Inflammatory macrophage treated with lipopolysaccharide for 4 hours (primary cell): ENCODE measurements at places on chromosomes 2 and 18.

DNA sequence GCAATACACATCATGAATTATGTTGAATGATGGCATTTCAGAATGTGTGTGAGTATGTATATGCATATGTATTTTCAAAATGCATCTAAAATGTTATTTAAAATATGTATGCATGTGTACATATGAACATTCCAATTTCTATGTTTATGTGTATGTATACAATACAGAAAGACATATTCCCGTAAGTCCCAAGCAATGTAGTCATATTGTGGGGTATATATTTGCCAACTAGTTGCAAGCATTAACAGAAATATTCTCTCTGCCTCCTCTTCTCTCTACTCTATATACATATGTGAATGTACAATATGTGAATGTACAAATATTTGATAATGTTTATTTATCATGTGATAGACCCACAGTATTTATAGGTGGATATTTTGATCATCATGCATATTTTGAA, 345.8 kb upstream of the ZEB2 start:
- no peak for DNase-seq

DNA sequence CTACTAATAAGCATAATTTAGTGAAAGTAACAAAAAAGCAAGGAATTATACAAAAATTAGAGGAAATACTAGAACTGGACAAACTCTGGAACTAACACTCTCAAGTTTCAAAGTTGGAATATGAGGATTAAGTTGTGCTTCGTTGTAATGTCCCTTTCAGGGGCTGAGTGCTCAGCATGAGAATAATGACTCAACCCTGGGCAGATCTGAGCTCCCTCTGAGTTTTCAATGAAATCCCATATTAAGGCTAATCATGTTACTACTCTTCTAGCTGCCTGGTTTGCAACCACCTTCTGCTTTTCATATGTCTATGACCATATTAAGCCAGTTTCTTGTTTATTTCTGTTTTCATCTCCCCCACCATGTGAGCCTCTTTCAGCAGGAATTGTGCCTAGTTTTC, 274.9 kb upstream of the LRRTM4 start:
- no peak for DNase-seq

GRCh38 chr2:7119132-7119835, 202.1 kb downstream of the RNF144A start:
- DNase-seq: peak; percentile 19

GRCh38 chr2:21396252-21396651, 272.5 kb downstream of the TDRD15 start:
- DNase-seq: no peak

DNA sequence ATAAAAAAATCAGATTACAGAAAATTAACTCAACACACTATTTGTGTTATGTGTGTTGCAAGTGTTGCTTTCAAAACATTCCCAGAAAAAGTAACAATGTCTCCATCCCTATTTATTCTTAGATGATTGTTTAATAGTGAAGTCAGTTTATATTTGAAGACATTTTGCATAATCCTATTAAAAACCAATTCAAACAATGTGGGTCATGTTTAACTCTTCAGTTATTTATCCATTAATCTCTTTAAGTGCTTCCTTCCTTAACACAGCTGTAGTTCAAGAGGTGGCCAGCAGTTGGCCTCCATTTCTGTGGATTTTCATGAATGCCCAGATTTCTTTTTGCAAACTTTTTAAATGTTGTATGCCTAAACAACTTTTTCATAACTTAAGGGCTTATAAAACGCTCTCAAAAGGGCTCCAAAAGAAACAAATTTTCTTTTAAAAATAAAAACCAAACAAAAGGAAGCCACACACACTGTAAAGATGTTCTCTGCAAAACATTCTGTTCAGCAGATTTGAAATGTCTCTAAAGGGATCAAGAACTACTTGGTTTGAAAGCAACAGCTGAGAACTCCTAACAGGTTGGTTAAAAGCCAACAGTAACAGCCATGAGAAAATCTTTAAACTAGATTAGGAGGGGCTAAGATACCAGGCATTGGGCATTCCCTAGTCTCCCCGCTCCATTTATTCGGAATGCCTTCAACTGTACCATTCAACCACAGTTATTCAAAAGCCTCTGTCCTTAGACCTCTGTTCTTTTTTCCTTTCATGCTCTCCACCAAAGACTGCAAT, 71.5 kb downstream of the THADA start:
- no peak for DNase-seq
